Kidney (tissue), 22 donors: ENCODE measurements at places on chromosomes 3 and 15. TPM values are rescaled to one million over a fixed set of nuclear protein-coding genes. Genes with fewer than 3 reads are reported as not detected.

PIERCE2 gene
- total RNA-seq = 2.7 TPM

SPINK8 gene
- not detected for total RNA-seq

EBLN2 gene
- total RNA-seq = 4.5 TPM

C2CD4A gene
- total RNA-seq = 5.3 TPM

LRRC15 gene
- 0.63 TPM for total RNA-seq

GRCh38 chr3:10206166-10206511 is 41.4 kb downstream of the IRAK2 start:
- no peak for DNase-seq

DNA sequence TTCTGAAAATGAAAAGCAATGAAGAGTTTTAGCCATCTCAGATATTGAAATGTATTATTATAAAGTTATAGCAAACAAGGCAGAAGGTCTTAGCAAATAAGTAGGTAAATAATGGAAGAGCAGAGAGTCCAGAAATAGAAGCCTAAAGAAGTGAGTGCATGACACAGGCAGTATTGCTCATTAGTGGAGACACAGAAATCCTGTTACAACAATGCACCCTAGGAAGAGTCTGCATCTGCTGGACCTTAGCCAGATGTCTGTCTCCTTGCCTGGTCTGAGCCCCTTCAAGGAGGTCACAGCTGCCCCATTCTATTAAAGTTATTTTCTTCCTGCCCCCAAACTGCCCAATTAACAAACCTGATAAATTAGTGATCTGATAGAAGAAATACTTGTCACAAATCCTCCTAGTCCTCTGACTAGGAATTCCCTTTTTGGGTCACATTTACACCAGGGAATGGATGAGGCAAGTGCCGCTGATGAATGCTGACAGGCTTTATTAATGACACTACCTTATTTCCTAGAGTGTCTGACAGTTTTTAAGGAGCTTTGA is 51.9 kb downstream of the HOMER2 start:
- no peak for DNase-seq

- no peak for DNase-seq
These were observed 82.8 kb downstream of the EBLN2 start for GRCh38 chr3:73144276-73144675.

DNA sequence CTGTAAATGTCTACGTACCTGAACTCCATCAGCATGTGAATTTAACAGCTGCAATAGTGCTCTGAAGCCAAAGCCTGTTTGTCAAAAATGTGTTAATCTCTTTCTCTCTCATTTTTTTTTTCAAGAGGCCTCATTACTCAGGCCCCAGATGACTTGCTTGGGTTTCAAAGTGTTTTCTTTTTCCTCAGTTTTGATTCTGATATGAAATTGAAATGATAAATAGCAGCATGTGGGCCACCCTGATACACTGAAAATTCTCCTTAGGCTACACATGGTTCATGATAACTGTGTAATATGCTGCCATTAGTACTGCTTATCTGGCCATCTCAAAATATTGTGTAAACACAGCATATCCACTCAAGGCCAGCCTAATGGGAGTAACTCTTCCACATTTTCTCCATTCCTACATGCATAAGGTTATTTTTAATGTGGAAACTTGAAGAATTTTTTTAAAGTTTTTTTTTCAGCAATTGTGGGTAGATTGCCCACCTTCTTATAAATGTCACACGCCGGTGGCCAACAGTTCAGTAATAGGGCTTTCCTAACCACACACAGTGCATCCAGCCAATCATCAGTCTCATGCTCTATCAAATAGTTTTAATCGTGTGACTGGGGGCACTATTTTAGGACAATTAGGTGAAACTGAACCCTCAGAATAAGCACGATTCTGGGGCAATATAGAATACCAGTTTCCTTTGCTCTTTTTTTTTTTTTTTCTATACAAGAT is 13.1 kb upstream of the DENND4A start:
- no peak for DNase-seq

- no peak for DNase-seq
These were observed 684 bp downstream of the SLTM start for GRCh38 chr15:58932710-58933280.

DNA sequence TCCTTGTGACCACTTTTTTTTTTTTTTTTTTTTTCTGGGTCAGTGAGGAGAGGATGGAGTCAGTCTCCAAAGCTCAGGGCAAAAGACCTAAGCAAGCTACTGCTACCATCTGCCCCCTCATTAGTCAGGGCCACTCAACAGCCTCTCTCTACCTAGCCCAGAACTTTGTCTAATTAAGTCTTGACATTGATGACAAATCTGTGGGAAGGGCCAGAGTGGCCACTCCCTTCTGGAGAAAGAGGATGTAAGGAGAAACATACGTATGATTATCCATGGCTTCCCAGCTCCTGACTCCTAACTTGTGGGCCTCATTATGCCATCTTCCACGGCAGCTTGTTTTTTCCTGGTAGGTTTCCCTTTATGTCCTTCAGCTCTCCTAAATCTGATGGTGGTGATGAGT is 37.9 kb downstream of the NR1I2 start:
- no peak for DNase-seq

- no peak for DNase-seq
These were observed 155.8 kb downstream of the TBC1D2B start for GRCh38 chr15:77921664-77922063.

GRCh38 chr3:99253963-99254355 is 352.5 kb upstream of the DCBLD2 start:
- DNase-seq = no peak

- no peak for DNase-seq
These were observed 120.2 kb downstream of the NR1I2 start for GRCh38 chr3:119902061-119902460.

DNA sequence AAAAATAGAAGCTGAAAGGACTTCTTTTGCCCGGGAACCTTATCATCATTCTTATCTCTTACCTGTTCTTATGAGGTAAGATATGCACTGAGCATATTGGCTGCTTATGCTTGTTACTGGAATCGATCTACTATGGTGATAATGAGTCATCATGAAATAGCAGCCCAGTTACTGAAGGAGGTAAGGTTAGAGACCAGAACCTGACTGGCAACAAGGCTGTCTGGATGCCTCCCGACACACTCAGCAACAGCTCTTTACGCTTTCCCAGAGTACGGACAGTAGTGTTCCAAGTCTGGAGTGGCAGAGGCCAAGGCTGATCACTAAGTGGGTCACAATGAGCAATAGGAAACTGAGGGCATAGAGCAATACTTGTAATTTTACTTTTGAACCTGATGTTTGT is 314.1 kb downstream of the NLGN1 start:
- DNase-seq = no peak
